ENCODE measurements at places on chromosomes 7 and 10. TPM values are rescaled to one million over a fixed set of nuclear protein-coding genes. Genes with fewer than 3 reads are reported as not detected.
A peak's percentile ranks its signal among the peaks of the same experiment; 100 is the strongest.

DNA sequence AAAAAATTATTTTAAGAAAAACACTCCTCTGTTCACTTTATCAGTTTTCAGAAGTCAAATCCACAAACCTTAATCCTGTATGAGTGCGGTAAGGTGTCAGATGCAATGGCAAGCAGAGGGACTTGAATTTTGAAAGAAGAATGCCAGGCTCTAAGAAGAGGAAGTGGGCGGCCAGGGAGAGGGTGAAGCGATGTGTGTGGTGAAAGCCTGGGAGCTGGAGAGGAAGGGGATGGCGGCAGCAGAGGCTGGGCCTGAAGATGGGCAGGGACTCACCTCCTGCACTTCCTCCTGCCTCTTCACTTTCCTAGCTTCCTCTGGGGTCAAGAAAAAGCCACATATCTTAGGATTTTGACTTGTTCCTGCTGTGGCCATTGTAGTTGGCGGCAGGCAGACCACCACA lies 609.6 kb downstream of the PARD3 start:
- no peak for DNase-seq
- no peaks in the 10 kb centered on the region for H3K36me3 ChIP-seq
- H3K27ac ChIP-seq: no peak overlapping the region
- H3K27me3 ChIP-seq: no peaks in the 10 kb centered on the region
- no peaks in the 10 kb centered on the region for H3K4me1 ChIP-seq
- H3K4me3 ChIP-seq: no peak overlapping the region

DNA sequence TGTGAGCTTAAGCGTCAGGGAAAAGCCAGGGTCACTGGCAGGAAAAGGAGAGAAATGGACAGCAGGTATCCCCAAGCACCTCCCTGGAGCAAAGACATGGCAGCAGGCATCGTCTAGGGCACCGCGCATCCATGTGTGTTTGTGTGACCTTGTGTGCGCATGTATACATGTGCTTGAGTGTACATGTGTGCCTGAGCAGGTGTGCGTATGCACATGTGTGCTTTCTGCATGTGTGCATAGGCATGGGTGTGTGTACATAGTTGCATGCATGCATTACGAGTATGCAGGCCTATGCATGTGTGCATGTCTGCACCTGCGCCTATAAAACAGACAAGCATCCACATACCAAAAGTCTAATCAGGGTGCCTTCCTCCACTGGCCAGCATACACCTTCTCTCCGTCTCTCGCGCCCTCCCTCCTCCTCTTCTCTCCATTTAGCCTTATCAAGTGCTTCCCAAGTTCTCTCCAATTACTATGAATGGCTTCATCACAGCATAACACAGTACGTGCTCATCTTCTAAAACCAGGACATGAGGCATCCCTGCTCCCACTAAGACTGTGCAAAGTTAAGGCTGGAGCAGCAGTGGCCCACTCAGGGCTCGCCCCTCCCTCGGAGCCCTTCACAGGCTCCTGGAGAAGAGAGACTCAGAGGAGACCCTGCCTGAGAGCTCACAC lies 30.6 kb downstream of the RASGEF1A start:
- no peak for DNase-seq
- H3K36me3 ChIP-seq: no peaks in the 10 kb centered on the region
- H3K27ac ChIP-seq: no peak overlapping the region
- no peak overlapping the region for H3K4me3 ChIP-seq
- H3K27me3 ChIP-seq: peaks cover 16% of the 10 kb centered on the region

GRCh38 chr10:119535837-119536507 lies 6.5 kb downstream of the RGS10 start:
- peak overlapping the region; percentile 19 for H3K4me3 ChIP-seq
- no peak for DNase-seq
- H3K27ac ChIP-seq: peak overlapping the region; percentile 75
- H3K4me1 ChIP-seq: peaks cover 76% of the 10 kb centered on the region

GRCh38 chr10:27197980-27198620 lies 42.5 kb downstream of the ACBD5 start:
- no peak overlapping the region for H3K4me3 ChIP-seq
- H3K27me3 ChIP-seq: no peaks in the 10 kb centered on the region
- no peak overlapping the region for H3K27ac ChIP-seq
- DNase-seq: no peak
- no peaks in the 10 kb centered on the region for H3K4me1 ChIP-seq

GRCh38 chr7:65304175-65304574 lies 69.5 kb upstream of the ZNF92 start:
- no peak overlapping the region for H3K27ac ChIP-seq
- H3K27me3 ChIP-seq: no peaks in the 10 kb centered on the region
- H3K4me3 ChIP-seq: no peak overlapping the region

GRCh38 chr10:62333988-62334682 lies 40.0 kb upstream of the ZNF365 start:
- no peak for DNase-seq
- no peak overlapping the region for H3K4me3 ChIP-seq
- no peak overlapping the region for H3K27ac ChIP-seq
- no peaks in the 10 kb centered on the region for H3K36me3 ChIP-seq

GRCh38 chr7:32948202-32948601 lies 9.0 kb upstream of the FKBP9 start:
- H3K4me1 ChIP-seq: peaks cover 6% of the 10 kb centered on the region
- no peak overlapping the region for H3K27ac ChIP-seq

GRCh38 chr7:16754856-16755317 lies 1.3 kb downstream of the TSPAN13 start:
- peaks cover 15% of the 10 kb centered on the region for H3K4me1 ChIP-seq
- no peaks in the 10 kb centered on the region for H3K36me3 ChIP-seq

DNA sequence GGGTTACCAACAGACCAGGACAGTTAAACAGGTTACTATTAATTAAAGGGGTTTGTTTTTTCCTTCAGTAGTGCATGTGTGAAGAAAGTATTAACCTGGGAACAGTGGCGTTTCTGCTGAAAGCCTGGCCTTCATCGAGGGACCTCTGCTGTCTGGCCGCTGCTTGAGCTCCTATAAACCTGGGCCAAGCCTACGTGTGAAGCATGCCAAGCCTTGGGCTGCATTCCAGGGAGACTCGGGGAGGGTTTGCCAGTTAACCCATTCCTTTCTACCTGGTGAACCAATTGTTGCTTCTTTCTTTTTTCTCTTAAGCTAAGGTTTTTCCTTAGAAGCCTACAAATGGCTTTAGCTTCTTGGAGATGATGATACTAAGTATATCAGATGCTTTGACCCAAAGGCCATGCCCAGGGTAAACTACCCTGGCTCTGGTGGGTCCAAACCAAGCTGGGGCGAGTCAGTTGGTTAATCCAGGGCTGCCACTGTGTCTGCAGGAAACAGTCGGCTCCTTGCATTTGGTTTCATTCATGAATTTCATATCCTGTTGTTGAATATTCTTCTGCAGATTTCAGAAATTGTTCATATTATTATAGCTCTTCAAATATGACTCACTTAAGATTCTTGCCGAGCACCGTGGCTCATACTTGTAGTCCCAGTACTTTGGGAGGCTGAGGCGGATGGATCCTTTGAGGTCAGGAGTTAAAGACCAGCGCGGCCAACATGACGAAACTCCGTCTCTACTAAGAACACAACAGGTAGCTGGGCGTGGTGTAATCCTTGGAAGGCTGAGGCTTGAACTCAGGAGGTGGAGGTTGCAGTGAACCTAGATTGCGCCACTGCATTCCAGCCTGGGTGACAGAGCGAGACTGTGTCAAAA lies 23.8 kb downstream of the PFKP start:
- no peaks in the 10 kb centered on the region for H3K27me3 ChIP-seq
- peak overlapping the region; percentile 89 for H3K27ac ChIP-seq
- H3K4me1 ChIP-seq: peaks cover 70% of the 10 kb centered on the region
- peak; percentile 23 for DNase-seq

GRCh38 chr10:16828701-16829175 lies 11.5 kb upstream of the RSU1 start:
- H3K27me3 ChIP-seq: peaks cover 6% of the 10 kb centered on the region
- peaks cover 7% of the 10 kb centered on the region for H3K4me1 ChIP-seq
- no peak overlapping the region for H3K27ac ChIP-seq
- no peaks in the 10 kb centered on the region for H3K36me3 ChIP-seq
- no peak overlapping the region for H3K4me3 ChIP-seq

- H3K4me1 ChIP-seq: peaks cover 16% of the 10 kb centered on the region
- peak overlapping the region; percentile 79 for H3K4me3 ChIP-seq
- no peaks in the 10 kb centered on the region for H3K36me3 ChIP-seq
- DNase-seq: no peak
Observed at GRCh38 chr10:24953675-24954074, 1.3 kb upstream of the PRTFDC1 start.

DNA sequence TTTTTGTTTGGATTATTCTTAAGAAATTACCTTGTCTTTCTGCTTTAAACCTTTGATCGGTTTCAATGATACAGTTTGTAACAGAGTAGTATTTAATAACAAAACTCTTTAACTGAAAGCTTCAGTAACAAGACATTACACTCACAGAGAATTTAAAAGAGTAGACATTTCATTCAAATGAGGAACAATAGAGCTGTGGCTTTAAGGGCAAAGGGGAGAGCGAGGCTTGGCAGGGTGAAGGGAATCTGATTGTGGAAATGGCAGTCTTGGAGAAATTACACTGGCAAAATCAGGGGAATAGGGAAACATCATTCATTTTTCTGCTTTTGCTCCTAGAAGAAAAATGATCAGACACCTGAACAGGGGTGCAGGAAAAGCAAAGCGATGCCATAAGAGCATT lies 5.1 kb upstream of the HIPK2 start:
- H3K36me3 ChIP-seq: peaks cover 4% of the 10 kb centered on the region
- no peak for DNase-seq
- no peak overlapping the region for H3K27ac ChIP-seq
- peaks cover 10% of the 10 kb centered on the region for H3K4me1 ChIP-seq
- H3K4me3 ChIP-seq: no peak overlapping the region

DNA sequence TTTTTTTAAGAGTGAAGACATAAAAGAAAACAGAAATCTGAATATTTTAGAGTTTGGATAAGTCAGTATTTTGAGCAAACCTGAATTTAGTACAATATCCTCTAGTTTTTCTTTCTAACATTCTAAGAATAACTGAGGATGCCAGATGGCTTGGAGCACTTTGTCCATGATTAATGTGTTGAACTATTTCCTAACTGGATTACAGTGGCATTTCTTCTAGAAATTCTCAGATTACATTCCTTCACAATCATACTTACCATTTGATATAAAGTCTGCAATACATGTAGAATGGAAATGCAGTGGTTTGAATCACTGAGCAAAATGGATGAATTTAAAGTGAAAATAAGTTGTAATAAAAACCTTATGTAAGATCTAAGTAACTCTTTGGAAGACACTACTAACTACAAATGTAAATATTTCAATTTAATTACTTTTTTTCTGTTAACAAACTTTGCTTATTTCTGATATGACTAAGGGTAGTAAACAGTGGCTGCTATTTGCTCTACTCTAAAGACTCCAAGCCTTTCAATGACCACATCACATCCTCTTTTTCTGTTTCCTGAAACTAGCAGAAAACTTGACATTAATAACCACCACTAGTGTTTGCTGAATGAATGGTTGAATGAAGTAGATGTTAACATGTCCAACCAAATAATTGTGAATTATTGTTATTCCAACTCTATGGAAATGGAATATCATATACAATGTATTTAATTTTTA lies 102.8 kb downstream of the PRKG1 start:
- no peaks in the 10 kb centered on the region for H3K4me1 ChIP-seq
- no peaks in the 10 kb centered on the region for H3K36me3 ChIP-seq
- H3K4me3 ChIP-seq: no peak overlapping the region

DNA sequence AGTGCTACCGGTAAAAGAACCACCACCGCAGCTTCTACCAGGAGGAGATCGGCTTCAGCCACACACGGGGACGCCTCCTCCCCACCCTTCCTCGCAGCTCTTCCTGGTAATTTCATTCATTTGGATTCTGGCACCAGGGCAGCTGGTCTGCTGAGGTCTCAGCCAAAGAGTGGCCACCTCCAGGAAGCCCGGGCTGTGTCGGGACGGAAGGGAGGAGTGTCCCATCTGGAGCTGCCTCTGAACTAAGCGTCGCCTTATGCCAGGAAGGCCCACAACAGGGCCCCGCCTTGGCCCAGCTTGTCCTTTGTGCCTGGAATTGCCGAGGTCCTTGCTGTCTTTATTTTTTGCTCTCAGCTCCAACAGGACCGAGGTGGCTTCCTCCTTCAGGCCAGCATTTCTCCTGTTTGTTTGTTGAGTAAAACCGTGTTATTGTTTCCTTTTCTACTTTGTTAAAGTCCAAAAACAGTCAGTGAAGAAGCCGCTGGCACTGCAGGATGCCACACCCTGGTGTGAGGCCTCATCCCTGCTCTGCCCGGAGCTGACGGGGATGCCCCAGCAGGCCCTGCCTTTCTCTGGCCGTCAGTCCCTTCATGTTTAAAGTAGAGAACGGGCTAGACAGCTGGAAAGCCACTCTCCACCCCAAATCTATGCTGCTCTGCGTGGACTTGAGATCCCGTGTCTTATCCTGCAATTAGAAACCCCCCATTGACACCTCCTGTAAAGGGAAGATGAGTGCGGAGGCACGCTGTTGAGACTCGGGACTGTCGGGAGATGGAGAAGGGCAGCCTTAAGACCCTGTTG lies 24.5 kb upstream of the TTYH3 start:
- H3K27me3 ChIP-seq: no peaks in the 10 kb centered on the region
- H3K27ac ChIP-seq: no peak overlapping the region
- no peaks in the 10 kb centered on the region for H3K36me3 ChIP-seq
- DNase-seq: no peak

GRCh38 chr10:31961277-31962074 lies 32.8 kb upstream of the ARHGAP12 start:
- no peaks in the 10 kb centered on the region for H3K36me3 ChIP-seq
- peaks cover 21% of the 10 kb centered on the region for H3K4me1 ChIP-seq
- H3K27me3 ChIP-seq: peaks cover 2% of the 10 kb centered on the region

GRCh38 chr10:87696922-87697745 lies 37.5 kb downstream of the PAPSS2 start:
- DNase-seq: no peak
- no peak overlapping the region for H3K27ac ChIP-seq
- H3K4me1 ChIP-seq: no peaks in the 10 kb centered on the region
- peaks cover 21% of the 10 kb centered on the region for H3K27me3 ChIP-seq

DNA sequence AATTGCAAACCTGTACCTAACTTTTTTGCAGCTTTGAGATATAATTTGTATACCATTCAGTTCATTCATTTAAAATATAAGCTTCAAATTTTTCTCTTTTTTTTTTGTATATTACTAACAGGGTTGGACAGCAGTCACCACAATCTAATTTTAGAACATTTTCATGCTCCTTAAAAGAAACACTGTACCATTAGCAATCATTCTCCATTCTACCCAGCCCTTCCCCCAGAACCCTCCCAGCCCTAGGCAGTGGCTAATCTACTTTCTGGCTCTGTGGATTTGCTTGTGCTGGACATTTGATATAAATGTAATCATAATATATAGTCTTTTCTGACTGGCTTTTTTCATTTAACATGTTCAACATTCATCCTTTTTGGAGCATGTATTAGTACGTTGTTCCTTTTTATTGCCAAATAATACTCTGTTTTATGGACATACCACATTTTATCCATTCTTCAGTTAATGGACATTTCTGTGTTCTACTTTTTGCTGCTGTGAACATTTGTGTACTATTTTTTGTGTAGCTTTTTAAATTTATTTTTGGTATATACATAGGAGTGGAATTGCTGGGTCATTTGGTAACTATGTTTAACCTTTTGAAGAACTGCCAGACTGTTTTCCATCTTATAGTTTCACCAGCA lies 40.9 kb upstream of the ST7 start:
- no peaks in the 10 kb centered on the region for H3K27me3 ChIP-seq
- no peak overlapping the region for H3K27ac ChIP-seq
- H3K4me1 ChIP-seq: peaks cover 6% of the 10 kb centered on the region
- H3K36me3 ChIP-seq: peaks cover 44% of the 10 kb centered on the region
- DNase-seq: no peak

The OPALIN gene
- not detected for total RNA-seq

The OR6B1 gene
- total RNA-seq: not detected

The LRRTM3 gene
- total RNA-seq: not detected

The EPDR1 gene
- total RNA-seq: not detected

The FAM13C gene
- total RNA-seq: not detected

The CRYGN gene
- total RNA-seq: 0.22 TPM

The LOXL4 gene
- not detected for total RNA-seq

The FGFR2 gene
- not detected for total RNA-seq

The AKR1D1 gene
- total RNA-seq: not detected

The FAM237B gene
- not detected for total RNA-seq

Data from activated T-helper 1 cell treated with anti-CD3 and anti-CD28 coated beads, Interleukin-12 subunit alpha, Interleukin-12 subunit beta, Interleukin-2, Interleukin-4 antibody, amounts not matched to agents 30 ng/mL and 10 ng/mL and 1 ng/mL, durations not matched to agents 14 hours and 24 hours and 36 hours (primary cell).